ENCODE measurements at places on chromosomes 16 and 17.

GRCh38 chr16:3876695-3877094 lies 3.8 kb downstream of the CREBBP start:
- no peak for DNase-seq

DNA sequence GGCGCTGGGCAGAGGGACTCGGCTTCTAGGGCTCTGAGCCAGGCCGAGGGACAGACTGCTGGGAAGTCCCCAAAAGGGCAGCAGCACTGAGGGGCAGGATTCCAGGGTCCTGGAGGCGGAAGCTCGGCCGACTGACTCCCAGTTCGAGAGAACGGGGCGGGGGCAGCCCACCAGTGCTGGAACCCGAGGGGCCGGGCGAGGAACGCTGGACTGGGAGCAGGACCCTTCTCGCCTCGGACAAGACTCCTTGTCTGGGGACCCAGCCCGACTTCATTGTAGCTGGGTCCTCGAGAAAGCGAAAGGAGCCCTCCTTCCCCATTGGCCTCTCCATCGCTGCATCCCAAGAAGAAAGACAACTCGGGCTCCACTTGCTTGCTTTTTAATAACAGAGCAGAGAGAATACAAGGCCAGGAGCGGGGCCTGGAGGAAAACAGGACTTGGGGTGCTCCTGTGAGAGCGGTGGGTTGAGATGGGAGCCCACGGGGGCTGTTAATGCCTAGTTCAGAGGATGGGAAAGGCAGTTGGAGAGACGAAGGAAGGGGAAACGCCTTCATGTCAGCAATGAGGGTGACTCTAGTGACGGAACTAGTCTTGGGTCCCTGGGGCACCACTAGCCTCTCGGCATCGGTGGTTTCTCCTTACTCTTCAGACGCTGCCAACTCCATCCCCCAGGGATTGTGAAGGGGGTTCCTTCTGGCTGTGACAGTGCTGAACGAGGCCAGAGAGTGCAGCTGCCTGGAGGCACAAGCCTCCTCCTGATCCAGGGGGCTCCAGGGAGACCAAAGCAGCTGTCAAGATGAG lies 492 bp upstream of the CAMTA2 start:
- DNase-seq, result no peak

- no peak for DNase-seq
Observed at GRCh38 chr17:50218771-50219315, 17.4 kb upstream of the COL1A1 start.

GRCh38 chr17:64638552-64639203 lies 23.4 kb downstream of the SMURF2 start:
- no peak for DNase-seq

DNA sequence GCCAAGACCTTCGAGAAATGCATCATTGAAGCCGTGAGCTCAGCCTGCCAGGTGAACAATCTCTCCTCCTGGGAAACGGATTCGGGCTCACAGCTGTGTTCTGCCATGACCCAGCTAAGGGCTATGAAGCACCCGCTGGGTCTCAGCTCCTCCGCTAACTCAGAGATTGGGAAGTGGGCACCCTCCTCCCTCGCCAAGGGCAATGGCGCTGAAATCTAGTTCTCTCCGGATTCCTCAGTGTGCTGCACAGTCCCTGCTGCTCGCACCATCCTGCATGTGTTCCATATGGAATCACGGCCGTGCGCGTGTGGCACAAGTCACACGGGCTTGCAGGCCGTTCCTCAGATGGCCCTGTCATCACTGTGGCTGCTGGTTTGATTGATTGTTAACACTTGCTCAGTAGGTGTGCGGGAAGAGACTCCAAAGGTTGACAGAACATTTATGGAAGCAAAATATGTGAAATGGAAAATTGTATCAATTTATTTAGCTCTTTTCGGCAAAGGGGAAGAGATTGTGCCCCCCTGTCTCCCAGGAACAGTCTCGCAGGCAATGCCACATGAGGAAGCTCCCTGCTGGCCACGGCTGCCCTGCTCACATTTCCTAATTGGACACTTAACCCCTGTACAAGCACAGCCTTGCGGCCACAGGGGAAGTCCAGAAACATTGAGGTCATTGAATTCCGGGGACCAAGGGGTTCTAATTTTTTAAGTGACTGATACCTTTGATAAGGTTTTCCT lies 58.8 kb downstream of the RNF213 start:
- DNase-seq, result no peak

DNA sequence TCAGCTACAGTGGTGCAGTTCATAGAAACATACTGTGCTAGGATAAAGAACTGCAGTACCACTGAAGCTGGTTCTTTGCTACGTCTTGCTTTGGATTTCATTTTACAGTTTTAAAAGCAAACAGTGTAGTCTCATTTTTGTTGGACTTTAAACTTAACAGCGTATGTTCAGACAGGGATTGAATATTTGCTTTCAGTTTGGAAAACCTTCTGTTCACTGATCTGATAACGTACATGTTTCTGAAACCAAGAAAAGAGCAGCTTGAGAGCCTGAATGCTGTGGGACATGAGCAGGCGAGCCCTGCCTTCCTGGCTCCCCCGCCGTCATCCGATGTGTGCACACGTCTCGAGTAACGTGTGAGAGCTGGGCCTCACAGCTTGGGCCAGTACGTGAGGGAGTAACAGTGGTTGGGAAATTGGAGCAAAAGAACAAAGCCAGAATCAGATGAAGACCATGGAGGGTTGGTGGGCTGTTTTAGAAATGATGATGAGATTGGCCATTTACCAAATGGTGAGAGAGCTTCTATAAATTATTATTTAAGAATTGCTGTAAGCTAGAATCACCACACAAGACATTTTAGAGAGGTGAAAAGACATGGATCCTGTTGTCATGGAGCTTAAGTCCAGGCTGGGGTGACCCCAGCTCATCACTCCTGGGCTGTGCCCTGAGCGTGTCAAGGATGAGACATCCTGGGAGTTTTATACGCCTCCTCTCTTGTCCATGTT lies 20.8 kb upstream of the CLEC18C start:
- no peak for DNase-seq

- no peak for DNase-seq
Observed at GRCh38 chr17:76253841-76254240, 11.3 kb upstream of the UBALD2 start.

GRCh38 chr16:66925322-66925840 lies at the start of gene RRAD:
TSS of gene RRAD (minus strand) at chr16:66925535. CDS start at chr16:66925179, 356 bp downstream.
- no peak for DNase-seq

GRCh38 chr16:17345043-17345442 lies 125.7 kb downstream of the XYLT1 start:
- no peak for DNase-seq

- no peak for DNase-seq
Observed at GRCh38 chr17:38742411-38743308, 5.5 kb downstream of the PCGF2 start.

Data from stimulated activated CD4-positive, alpha-beta T cell treated with anti-CD3 and anti-CD28 coated beads, Interleukin-12 subunit alpha, Interleukin-12 subunit beta, amount 100 ng/mL, for 4 hours (primary cell).